ENCODE measurements at places on chromosomes 2 and 18. TPM values are rescaled to one million over a fixed set of nuclear protein-coding genes. Genes with fewer than 3 reads are reported as not detected.

- DNase-seq: no peak
Observed at GRCh38 chr18:69537183-69537582, 136.5 kb downstream of the DOK6 start.

- no peak for DNase-seq
Observed at GRCh38 chr2:111936881-111937280, 38.5 kb downstream of the MERTK start.

The NOP58 gene
- total RNA-seq: 34.1 TPM

GRCh38 chr2:24886691-24887304, 33.2 kb downstream of the ADCY3 start:
- DNase-seq: no peak

The NGEF gene
- 72.6 TPM for total RNA-seq

DNA sequence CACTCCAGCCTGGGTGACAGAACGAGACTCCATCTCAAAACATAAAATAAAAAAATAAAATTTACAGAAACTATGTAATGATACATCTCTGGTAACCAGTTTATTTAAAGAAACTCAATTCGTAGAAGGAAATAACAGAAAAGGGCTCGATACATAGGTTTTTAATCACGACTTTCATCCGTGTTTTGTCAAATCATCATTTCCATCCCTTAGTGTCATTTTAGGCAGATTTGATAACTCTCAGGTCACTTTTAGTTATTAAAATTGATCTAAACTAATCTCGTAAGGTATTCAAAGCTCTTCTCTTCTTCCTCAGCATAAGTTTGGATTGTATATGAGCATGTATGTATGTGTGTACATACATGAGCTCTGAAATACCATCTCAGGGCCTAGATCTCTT, 59.3 kb upstream of the SPTBN1 start:
- no peak for DNase-seq

- DNase-seq: no peak
Observed at GRCh38 chr2:239609162-239609561, 208.3 kb upstream of the HDAC4 start.

DNA sequence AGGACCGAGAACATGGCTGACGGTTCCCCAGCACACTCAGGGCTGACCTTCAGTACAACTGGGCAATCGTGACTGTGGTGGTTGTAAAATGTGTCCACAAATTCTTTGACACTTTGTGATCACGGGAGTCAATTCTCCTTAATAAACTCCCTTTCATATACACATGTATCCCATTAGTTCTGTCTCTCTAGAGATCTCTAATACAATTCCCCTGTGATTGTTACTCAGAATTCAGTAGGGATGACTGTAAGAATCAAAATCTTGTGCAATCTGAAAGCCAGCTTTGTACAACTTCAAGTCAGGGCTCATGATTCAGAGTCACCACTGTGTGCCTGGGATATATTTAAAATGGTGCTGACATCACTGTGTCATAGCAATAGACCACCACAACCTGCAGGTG, 89.5 kb upstream of the LMAN1 start:
- no peak for DNase-seq

The ZNF396 gene
- total RNA-seq: 2.7 TPM

DNA sequence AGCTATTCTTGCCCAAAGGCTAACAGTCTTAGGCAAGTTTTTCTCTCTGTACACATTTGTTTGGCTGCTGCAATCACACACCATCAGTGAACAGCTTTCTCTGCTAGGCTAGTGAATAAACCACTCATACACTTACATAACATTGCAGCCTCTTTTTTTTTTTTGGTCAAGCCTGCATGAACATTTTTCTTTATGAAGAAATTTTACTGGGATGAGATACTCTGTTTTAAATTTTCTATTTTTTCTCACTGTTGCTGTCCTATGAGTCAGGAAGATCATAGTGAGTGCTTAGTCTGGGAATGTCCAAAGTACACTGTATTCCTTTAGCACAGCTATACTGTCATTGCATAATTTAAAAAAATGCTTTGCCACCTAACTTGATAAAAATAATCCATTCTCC, 58.5 kb downstream of the ROCK1 start:
- DNase-seq: no peak

DNA sequence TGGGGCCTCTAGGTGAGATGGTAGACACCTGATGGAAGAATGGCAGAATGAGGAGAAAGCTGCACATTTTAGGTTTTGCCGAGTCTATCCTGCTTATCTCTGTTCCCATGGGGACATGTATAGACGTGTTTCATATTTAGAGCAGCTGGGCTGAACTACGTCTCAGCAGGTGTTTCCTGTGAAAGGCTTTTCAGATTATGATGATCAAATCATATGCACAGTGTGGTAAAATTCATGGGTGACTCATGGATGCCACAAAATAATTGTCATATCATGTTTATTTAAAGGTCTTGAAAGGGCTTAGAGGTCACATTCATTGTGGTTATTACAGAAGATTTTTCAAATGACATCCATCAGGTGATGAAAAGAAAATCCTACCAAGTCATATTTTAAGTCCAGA, 90.5 kb downstream of the ICOS start:
- no peak for DNase-seq
